ENCODE measurements at places on chromosomes 13 and 19.

DNA sequence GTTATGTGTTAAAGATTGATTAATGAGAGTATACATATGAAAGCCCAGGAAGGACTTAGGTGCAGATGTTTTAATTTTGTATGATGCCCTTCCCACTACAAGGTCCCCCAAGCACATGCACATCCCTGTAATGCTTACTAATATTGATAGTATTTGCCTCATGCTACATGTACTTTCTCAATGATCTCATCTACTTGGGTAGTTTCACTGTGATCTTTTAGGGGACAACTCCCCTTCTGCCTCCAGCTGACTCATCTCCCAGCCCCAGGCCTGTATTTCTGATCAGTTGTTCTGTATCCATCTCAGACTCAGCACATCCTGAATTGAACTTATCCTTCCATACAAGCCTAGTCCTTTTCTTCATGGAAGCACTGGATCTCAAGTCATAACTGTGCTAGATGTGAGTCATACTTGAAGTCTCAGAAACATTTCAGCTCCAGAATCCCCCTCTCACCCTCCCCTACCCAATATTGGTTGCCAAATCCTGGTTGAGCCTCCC lies 49.4 kb upstream of the INTS6 start:
- DNase-seq: no peak

GRCh38 chr13:39675904-39676303 lies 20.4 kb downstream of the COG6 start:
- DNase-seq: no peak

GRCh38 chr13:49213997-49214916 lies 5.9 kb upstream of the MLNR start:
- DNase-seq: no peak

DNA sequence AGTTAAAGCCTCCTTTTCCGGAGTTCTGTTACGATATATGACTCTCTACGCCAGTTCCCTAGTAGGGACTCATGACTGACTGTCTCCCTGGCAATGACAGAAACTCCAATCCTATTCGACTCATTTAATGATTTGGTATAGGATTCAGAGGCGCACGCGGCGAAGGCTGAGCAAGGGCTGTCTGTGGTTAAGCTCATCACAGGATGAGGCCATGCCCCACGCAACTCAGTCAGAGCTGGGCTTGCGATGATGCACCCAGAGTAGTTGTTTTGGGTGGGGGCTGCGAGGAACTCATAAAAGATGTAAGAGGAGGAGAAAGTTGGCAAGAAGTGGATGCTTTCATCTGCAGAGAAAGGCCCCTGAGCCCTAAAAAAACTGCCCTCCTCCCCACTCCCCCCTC lies 468 bp upstream of the SERTM1 start:
- no peak for DNase-seq

DNA sequence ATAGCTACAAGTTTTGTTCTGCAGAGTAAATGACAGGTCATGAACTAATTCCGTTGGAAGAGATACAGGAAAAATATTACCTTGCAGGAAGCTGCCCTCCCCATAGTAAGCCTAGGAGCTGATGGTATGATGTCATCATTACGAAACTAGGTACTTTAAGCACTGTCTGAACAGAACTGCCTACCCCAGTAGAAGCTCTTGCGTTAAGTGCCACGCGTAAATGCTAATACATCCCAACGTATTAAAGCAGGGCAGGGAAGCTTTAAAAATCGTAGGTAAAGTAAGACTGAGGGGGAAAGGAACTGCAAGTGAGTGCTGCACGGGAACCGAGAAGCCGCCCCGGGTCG lies 572 bp downstream of the UGGT2 start:
- no peak for DNase-seq

GRCh38 chr13:31862828-31863227 lies 123.5 kb downstream of the RXFP2 start:
- no peak for DNase-seq
